Cortex of kidney (tissue), 1 donor: ENCODE measurements at places on chromosomes 3 and 15.

- DNase-seq: no peak
These were observed 200.5 kb downstream of the ITPR1 start for GRCh38 chr3:4693620-4694019.

DNA sequence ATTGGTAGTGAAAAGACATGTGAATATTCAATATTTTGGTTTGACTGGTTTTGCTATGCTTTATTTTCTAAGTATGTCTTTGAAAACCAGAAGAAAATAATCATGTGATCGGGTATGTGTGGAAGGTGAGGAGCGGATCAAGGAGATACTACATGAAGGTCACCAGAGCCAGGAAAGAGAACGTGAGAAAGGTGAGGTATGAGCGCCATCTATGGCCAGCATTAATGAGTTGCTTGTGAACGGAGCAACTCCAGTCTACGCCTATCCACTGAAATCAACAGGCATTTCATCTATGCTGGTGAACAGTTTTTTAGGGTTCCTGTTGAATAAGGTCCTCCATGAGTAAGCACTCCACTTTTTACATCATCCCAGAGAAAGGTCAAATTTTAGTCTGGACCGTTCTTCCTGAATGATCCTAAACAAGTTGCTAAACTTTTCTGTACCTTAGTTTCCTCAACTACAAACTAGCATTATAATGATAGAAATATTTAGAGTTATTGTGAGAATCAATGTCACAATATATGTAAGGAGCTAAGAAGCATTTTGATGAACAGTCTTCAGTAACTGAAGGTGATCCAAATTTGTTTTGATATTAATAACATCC lies 1435.2 kb upstream of the CADM2 start:
- no peak for DNase-seq

DNA sequence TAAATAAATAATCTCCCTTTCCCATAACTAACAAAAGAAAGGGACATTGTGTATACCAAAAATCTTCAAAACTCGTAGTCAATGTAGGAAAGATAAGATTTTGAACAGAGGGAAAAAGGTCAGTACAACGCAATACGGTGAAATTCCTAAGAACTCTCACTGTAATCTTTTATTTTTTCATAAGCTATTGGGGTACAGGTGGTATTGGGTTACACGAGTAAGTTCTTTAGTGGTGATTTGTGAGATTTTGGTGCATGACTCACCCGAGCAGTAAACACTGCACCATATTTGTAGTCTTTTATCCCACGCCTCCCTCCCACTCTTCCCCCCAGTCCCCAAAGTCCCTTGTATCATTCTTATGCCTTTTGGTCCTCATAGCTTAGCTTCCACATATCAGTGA lies 718.0 kb downstream of the TBL1XR1 start:
- no peak for DNase-seq

GRCh38 chr3:152283492-152284381 lies 15.0 kb downstream of the MBNL1 start:
- DNase-seq: no peak

DNA sequence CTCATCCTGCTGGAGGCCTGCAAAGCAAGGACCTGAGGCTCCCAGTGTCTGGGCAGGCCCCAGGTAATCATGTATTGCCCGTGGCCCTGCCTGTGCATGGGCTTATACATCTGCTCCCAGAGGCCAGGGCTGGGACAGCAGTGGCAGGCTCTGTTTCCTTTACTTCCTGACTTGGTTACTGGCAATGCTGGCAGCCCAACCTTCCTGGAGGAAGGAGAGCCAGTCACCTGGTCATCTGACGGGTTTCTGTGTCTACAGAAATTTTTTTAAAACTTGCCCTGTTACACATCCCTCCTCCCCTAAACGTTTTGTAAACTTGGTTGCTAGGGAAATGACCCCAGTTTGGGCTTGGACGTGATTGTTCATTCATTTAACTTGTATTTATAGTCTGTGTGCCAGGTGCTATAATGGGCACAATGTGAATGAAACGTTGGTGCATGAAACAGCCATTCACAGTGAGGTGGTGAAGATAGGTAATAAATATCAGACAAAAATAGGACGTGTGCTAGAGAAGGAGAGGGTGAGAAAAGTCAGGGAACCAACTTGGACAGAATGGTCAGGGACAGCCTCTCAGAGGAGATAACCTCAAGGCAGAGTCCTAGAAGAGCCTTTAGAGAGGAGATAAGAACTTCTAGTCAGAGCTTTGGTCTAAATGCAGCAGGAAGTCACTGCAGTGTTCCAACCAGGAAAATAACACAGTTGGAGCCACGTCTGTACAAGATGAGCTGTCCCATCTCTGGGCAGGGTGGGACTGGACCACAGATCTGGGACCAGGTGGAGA lies 14.1 kb downstream of the TEX264 start:
- DNase-seq: no peak
